ENCODE measurements at places on chromosomes 13 and 19. TPM values are rescaled to one million over a fixed set of nuclear protein-coding genes. Genes with fewer than 3 reads are reported as not detected.

The LILRB5 gene
- polyA plus RNA-seq: 1.9 TPM

The URAD gene
- polyA plus RNA-seq: not detected

The TICAM1 gene
- 4.9 TPM for polyA plus RNA-seq

The CYP4F3 gene
- polyA plus RNA-seq: 0.46 TPM

The GRK1 gene
- 2.5 TPM for polyA plus RNA-seq

The DDX39A gene
- 202 TPM for polyA plus RNA-seq

The ZNF571 gene
- polyA plus RNA-seq: 2.4 TPM

The NOVA2 gene
- 13.0 TPM for polyA plus RNA-seq

The ATP7B gene
- polyA plus RNA-seq: 1.9 TPM

The SLC10A2 gene
- polyA plus RNA-seq: not detected

The CPT1C gene
- polyA plus RNA-seq: 65.1 TPM

The F2RL3 gene
- 0.12 TPM for polyA plus RNA-seq

The CCNA1 gene
- 22.9 TPM for polyA plus RNA-seq

The TMIGD2 gene
- polyA plus RNA-seq: 2.9 TPM

The ZNF134 gene
- polyA plus RNA-seq: 8.3 TPM

The ZNF665 gene
- polyA plus RNA-seq: 4.5 TPM

The KLHL1 gene
- polyA plus RNA-seq: 0.12 TPM

The GAPDHS gene
- not detected for polyA plus RNA-seq

The SLITRK5 gene
- 0.64 TPM for polyA plus RNA-seq

The HSH2D gene
- 0.17 TPM for polyA plus RNA-seq

The OR10H1 gene
- not detected for polyA plus RNA-seq

The TIMM50 gene
- polyA plus RNA-seq: 94.7 TPM

The PRR20D gene
- not detected for polyA plus RNA-seq

The ERF gene
- polyA plus RNA-seq: 30.1 TPM

The SRRM5 gene
- polyA plus RNA-seq: not detected

The PABPC3 gene
- 0.12 TPM for polyA plus RNA-seq

The MYH14 gene
- polyA plus RNA-seq: 55.9 TPM

The TSKS gene
- polyA plus RNA-seq: not detected

The TLE6 gene
- polyA plus RNA-seq: 12.7 TPM

The FXYD3 gene
- polyA plus RNA-seq: 0.78 TPM

The ZNF221 gene
- polyA plus RNA-seq: 0.66 TPM

The ZNF285 gene
- 0.66 TPM for polyA plus RNA-seq

The HIF3A gene
- 3.4 TPM for polyA plus RNA-seq

The KIR2DL4 gene
- 0.31 TPM for polyA plus RNA-seq

The ZNF728 gene
- not detected for polyA plus RNA-seq

All from brain (organoid and tissue), 16 donors.